ENCODE measurements at places on chromosomes 3 and 15.

GRCh38 chr3:136728473-136728872 lies 23.7 kb downstream of the STAG1 start:
- no peak for DNase-seq

GRCh38 chr3:59798372-59799086 lies 748.7 kb upstream of the CFAP20DC start:
- DNase-seq: no peak

- DNase-seq: no peak
Observed at GRCh38 chr3:11288786-11289637, 16.8 kb downstream of the ATG7 start.

GRCh38 chr3:62529230-62529629 lies 155.9 kb upstream of the FEZF2 start:
- DNase-seq: no peak

DNA sequence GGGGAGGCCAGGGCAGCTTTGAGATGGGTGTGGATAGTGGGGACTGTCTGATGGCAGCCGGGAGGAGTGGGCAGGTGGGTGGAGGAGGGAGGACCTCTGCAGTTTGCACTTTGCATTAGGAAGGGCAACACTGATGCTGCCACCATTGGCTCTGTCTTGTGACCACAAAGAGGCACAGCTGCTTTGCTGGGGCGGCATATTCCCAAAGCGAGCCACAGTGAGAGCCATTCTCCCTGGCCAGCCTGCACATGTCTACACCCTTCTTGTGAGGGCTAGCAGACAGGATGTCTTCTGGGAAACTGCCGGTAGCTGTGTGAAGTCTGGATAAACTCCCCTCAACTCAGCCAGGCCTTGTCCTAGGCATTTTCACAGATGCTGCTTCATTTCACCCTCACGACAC lies 38.3 kb downstream of the CCNB2 start:
- no peak for DNase-seq

- DNase-seq: no peak
Observed at GRCh38 chr3:178588628-178589027, 52.4 kb downstream of the KCNMB2 start.

DNA sequence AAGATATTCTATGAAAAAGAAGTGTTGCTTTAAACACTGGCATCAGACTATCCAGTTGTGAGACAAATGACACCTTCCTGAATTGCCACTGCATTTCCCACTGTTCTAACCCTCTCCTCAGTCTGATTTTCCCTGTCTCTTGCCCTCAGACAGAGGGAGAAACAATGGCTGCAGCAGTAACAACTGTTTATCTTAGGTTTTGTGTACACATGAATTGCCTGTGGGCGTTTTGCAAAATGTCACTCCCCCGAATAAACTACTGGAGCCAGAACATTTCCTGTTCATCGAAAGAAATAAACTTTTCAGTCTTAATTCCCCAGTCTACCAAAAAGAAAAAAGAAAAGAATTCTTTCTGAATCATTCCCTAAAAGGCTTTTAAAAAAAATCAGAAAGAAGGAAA lies 155.1 kb downstream of the MAGI1 start:
- no peak for DNase-seq

GRCh38 chr3:52403955-52404354 lies 40.9 kb downstream of the SEMA3G start:
- no peak for DNase-seq

DNA sequence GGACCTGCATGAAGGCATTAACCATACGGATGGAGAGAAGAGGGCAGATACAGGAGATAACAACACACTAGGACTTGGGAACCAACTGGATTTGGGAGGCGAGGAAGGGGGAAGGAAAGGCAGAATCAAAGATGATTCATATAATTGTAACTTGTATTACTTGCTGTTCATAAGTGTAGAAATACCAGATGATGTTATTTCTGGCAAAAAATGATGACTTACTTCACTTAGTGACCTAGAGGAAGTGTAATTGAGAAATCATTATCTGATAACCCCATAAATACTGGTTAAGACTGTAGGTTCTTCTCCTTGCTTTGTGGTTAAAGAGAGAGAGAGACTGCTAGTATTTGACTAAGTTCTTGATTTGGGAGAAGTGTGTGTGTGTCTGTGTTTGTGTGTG lies 50.5 kb upstream of the GK5 start:
- no peak for DNase-seq

DNA sequence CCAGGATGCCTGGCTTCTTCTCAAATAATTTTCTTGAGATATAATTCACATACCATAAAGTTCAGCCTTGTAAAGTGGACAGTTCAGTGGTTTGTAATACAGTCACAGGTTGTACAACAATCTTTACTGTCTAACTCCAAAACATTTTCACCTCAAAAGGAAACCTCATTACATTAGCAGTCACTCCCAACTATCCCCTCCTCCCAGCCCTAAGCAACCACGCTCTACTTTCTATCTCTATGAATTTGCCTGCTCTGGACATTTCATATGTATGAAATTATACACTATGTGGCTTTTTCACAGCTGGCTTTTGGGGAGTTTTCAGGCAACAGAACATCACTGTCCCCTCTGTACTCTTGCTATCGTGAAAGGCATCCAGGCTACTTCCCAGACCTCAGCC lies 17.5 kb downstream of the TGM5 start:
- DNase-seq: no peak

- DNase-seq: no peak
Observed at GRCh38 chr3:148737104-148737530, 39.4 kb downstream of the AGTR1 start.

DNA sequence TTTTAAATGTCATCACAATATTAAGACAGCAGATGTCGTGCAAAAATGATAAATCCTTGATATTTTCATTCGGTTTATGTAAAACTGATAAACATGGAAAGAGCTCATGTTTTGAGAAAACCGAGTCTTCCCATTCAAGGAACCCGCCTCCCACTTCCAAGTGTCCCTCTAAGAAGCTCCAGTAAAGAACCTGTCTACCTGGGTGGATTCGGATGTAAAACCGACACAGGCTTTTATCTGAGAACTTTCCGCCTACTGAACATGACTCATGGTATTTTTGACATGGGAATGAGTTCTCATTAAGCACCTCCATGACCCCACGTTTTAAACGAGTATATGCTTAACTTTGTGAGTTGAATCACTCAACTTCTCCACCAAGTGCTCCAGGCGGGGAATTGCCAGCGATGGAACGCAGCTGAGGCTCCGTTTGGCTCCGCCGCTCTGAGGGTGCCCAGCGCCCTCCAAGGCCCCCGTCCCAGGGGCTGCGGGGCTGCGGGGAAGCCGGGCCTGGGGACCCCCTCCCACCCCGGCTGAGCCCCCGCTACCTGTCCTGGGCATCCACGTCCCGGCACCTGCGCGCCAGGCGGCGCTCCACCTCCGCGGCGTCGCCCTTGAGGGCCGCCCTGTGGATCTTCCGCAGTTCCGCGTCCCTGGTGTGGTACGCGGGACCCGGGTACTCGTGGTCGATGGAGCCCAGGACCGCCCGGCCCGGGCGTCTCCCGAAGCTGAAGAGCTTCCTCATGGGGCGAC lies 119.9 kb downstream of the LMLN start:
- no peak for DNase-seq

DNA sequence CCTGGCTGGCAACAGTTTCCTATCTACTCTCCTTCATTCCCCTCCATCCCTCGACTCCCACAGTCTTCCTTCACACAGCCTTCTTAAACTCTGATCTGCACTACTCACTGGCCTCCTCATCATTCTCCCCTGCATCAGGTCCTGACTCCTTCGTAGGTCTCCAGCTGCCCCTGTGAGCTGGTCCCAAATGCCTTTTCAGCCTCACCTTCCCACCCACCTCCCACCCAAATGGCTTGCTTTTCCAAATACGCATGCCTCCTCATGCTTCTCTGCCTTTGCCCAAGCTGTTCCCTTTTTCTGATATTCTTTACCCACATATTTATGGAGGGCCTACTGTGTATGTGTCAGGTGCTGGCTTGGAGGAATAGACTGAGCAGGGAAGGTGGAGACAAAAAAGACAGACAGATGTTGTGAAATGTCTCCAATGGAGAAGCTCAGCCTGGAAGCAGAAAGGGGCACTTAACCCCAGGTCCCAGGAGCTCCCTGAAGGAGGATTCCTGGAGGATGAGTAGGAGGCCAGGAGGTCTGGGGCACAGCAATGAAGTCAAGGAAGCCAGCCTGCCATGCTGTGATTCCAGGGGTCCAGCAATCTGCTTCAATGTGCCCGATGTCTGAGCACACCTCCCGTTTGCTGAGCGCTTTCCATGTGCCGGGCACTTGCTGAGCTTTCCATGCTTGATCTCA lies 252.2 kb downstream of the SHQ1 start:
- DNase-seq: no peak

DNA sequence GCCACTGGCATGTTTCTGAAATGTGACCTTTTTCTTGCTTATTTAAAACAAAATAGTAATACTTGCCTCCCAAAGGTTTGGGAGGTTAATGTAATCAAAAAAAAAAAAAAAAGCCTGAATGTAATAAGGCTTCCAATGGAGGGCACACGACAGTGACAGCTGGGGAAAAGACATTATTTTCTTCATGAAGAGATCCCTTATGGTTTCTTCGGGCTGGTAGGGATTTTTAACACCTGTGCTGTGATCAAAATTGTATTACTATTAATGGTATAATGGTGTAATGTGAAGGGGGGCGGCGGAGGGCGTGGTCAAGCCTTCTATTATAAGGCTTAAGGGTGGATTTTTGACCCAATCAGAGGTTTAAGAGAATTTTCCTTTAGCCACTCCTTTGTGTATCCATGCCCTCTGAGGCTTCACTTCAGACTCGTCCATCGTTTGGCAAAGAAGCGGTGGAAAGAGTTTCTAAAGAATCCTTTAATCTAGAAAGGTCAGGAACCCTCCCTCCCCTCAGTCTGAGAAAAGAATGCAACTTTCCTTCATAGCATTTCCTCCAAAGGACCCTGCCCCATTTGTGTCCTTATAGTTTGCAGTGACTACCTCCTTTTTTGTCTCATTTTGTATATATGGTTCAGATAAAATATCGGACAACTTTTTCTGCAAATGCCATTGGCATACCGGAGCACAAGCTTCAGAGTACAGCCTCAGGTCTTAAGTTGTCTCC lies 89.5 kb upstream of the CHD2 start:
- no peak for DNase-seq

GRCh38 chr3:178244733-178245709 lies 291.2 kb upstream of the KCNMB2 start:
- DNase-seq: no peak

DNA sequence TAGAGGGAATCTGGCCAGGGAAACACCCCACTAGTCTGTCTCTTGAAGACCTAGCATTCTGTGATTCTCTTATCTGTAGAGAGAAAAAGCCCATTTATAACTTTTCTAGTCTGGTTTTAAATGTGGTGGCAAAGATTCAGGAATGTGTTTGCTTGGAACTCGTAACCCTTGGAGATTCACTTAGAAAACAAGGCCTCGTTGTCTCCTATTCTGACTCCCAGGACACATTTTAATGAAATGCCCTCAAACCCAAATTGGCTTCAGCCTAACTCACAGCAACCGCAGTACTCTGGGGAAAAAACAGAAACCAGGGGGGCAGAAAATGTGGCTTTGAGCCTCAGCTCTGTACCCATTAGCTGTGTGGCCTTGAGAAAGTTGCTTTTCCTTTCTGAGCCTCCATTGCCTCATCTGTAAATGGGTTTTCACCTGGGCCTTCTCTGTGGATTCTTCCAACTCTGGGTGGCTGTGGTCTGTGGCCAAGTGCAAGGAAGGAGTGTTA lies 36.5 kb downstream of the RPLP1 start:
- no peak for DNase-seq

- no peak for DNase-seq
Observed at GRCh38 chr3:10551821-10552630, 46.6 kb upstream of the ATP2B2 start.

GRCh38 chr3:13578251-13578650 lies 29.3 kb downstream of the FBLN2 start:
- DNase-seq: no peak

DNA sequence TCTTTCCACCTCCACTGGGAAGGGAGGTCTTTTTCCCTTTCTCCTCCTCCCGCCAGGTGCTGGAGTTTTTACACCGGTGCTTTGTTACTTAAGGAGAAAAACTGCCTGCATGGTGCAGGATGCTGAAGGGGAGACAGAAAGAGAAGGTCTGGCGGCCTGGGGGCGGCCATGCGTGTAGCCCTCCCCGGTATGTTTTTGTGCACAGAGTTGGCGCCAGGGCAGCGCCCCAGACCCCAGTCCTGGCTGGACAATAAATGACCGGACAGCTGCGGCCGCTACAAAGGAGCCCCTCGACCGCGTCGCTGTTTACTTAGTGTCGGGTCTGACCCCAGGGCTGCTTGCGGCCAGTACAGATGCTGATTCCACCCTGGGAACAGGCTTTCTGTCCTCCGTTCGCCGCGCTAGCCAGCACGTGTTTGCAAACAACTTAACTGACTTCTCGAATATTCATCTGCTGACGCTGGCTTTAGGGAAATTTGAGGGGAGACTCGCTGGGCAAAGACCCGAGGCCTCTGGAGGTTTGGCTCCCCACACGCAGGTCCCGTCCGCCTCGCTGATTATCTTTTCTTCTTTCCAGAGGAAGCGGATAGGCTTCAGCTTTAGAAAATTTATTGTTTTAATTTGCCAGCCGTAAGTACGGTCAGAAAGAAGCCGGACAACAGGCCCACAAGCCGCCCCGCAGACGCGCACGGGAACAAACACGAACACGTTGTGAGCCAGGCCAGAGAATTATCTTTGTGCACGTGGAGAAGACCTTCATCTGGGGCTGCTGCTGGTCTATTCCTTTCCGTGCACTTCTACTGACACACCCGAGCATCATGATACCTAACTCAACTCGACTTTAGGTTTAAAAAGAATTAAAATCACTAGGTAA lies 46.9 kb downstream of the ZIC4 start:
- DNase-seq: no peak

GRCh38 chr3:127759826-127760225 lies 62.5 kb downstream of the MGLL start:
- DNase-seq: no peak

DNA sequence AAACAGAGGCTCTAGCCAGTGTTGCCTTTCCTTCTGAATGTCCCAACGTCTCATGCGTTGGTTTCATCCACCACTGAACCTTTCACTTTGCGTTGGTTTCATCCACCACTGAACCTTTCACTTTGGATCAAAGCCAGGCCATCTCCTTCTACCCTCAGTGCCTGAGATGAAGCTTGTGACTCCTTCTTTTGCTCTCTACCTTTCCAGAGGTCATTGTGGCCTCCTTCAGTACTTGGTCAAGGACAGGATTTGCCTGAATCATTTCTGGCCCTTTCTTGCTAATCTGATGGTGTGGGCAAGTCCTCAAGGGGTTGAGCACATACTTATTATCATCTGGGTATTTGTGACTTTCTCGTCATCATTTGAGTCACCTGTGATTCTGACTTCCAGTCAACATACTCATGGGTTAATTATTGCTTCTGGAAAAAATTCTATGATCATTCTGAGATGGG lies 50.0 kb downstream of the SELENOT start:
- DNase-seq: no peak

- DNase-seq: no peak
Observed at GRCh38 chr3:66297900-66298299, 77.1 kb downstream of the SLC25A26 start.

Measured in cortex of kidney (tissue), 1 donor.